NCI-H446 treated with DMSO at 0.1 percent for 48 hours (cell line): ENCODE measurements at places on chromosomes 16 and 17.

GRCh38 chr17:81179861-81180260 is 13.8 kb upstream of the AATK start:
- no peak for DNase-seq

GRCh38 chr16:75063549-75064088 is 53.0 kb downstream of the LDHD start:
- DNase-seq = no peak

- no peak for DNase-seq
Measured at GRCh38 chr17:28261219-28261618, 57.8 kb upstream of the TMEM97 start.

GRCh38 chr17:62614142-62614541 is 13.3 kb upstream of the MRC2 start:
- DNase-seq = peak; percentile 40

- no peak for DNase-seq
Measured at GRCh38 chr16:53865494-53865863, 161.5 kb downstream of the FTO start.

DNA sequence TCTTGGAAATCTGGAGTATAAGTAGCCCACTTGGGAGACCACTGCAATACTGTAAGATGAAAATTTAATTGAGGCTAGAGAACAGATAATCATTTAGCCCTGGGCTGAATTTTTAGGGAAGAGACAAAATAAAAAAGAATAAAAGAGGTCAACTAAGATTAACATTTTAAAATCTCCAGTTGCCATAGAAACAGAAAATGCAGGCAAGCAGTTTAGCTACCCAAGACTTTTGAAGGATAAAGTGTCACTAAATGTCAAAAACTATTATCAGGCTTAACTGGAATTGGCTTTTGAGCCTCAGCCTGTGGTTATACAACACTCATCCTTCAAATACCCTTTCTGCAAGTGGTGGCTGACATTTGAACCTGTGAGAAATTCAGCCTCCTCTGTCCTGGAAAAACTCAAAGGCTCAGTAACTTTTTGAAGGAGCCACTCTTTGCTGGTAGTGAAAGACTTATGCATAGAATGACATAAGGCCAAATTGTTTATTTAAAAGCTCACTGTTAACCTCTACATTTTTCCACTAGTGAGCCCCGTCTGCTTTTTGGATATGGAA is 220.7 kb upstream of the KCNJ16 start:
- no peak for DNase-seq

- DNase-seq = no peak
Measured at GRCh38 chr17:45288825-45289224, 26.9 kb upstream of the SPATA32 start.

GRCh38 chr16:30122604-30123160 is 338 bp downstream of the MAPK3 start:
- DNase-seq = no peak

DNA sequence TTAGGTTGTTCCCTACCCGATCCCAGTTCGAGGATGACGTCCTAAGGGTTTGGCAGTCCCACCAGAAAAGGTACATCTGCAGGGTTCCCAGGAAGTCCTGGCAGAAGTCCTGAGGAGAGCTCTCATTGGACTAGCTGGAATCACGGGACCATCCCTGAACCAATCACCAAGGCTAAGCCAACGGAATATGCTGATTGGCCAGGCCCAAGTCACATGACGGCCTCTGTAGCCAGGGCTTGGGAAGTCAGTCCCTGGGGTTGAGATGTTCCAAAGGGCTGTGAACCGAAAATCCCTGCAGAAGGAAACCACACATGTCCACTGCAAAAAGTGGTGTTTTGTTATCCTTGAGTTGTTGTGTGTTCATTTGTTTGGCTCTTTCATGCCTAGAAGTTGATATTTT is 68.2 kb upstream of the ZNF423 start:
- no peak for DNase-seq

DNA sequence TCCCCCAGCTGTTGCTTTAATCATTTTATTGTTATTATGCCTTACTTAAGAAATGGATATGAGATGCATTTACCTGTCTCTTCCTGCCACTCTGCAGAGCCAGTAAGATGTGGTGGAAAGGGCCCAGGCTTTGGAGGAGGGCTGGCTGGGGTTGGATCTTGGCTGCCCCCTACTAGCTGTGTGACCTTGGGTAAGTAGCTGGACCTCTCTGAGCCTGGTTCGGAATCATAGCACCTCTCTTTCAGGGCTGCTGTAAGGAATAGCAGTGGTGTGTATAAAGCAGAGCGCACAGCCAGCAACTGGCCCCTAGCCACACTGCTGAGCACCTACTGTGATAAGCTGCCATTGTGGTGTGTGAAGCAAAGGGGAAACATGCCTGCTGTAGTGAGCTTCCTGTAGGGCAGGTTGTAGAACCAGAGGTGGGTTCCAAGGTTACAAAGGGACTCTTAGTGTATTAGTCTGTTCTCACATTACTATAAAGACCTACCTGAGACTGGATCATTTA is 23.9 kb downstream of the MAPT start:
- DNase-seq = no peak

- DNase-seq = no peak
Measured at GRCh38 chr16:14354561-14355351, 275.3 kb downstream of the PARN start.

DNA sequence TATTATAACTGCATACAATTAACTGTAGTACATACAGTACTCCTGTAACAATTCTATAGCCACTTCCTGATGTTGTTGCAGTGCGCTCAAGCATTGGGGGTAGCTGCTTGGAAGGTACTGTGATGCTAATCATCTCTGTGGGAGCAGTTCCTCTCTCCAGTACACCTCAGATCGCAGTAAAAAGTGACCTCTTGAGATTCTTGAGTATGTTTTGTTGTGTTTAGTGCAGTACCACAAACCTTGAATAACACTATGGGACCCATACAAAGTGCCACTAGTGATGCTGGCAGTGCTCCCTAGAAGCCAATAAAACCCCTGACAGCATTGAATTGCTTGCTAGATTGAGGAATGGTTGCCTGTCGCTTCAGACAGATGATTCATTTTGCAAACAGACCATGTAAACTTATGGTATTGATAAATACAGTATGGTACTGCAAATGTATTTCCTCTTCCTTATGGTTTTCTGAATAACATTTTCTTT is 193.0 kb downstream of the SPECC1 start:
- no peak for DNase-seq

GRCh38 chr17:5861246-5861645 is 208.9 kb upstream of the WSCD1 start:
- no peak for DNase-seq

DNA sequence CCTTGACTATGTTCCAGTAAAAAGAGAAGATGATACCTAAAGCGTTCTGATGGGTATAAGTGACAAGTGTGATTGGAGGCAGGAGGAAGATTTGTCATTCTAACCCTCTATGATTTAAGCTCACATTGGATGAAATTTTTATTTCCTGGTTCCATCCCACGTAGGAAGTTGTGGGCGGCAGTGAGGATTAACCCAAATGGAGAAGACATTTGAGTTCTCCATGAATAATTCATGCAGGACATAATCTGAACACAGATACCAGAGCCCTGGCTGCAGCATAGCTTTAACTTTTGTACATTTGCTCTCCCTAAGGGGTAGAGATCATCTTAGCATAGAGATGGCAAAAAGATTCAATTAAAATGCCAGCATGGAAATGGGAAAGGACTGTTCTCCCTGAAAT is 146.3 kb downstream of the SLC39A11 start:
- DNase-seq = no peak

DNA sequence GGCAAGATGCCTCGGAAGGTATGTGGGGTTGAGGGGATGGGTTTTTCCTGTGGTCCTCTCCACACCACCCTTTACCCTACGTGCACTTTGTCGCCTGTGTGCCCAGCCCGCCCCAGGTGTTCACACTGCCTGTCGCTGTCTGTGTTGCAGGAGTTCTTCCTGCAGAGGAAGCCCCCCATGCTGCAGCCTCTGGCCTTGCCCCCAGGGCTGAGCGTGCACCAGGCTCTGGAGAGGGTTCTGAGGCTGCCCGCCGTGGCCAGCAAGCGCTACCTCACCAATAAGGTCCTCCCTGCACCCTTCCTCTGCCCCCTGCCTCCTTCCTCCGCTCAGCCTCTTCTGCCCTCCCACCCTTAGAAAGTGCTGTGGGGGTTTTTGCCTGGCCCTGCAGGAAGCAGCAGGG is 15.2 kb downstream of the PFAS start:
- DNase-seq = no peak

GRCh38 chr17:74543891-74544760 is 1.8 kb downstream of the CD300C start:
- no peak for DNase-seq

- DNase-seq = no peak
Measured at GRCh38 chr16:29963021-29963743, 1.3 kb downstream of the TMEM219 start.

- no peak for DNase-seq
Measured at GRCh38 chr16:65202461-65202860, 80.6 kb upstream of the CDH11 start.

DNA sequence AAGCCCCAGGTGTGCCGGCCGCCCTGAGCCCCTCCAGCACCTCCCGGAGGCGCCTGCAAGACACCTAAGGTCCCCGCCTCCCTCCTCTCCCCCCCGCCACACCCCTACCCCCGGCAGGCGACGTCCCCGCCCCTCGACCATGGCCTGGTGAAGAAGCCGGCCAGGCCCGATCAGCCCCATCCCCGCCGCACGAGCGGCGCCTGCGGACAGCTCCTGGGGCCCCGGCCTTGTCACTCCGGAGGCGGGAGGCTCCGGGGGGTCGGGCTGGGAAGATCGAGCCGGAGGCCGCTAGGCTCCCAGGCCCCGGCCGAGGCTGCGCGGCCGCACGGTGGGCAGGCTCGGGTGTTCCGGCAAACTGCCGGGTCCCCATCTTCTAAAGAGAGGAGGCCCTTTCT is 405 bp upstream of the ACE start:
- no peak for DNase-seq

GRCh38 chr16:21190599-21190998 is 20.8 kb downstream of the ZP2 start:
- no peak for DNase-seq

GRCh38 chr17:28499364-28499664 is 6.8 kb upstream of the FOXN1 start:
- no peak for DNase-seq

DNA sequence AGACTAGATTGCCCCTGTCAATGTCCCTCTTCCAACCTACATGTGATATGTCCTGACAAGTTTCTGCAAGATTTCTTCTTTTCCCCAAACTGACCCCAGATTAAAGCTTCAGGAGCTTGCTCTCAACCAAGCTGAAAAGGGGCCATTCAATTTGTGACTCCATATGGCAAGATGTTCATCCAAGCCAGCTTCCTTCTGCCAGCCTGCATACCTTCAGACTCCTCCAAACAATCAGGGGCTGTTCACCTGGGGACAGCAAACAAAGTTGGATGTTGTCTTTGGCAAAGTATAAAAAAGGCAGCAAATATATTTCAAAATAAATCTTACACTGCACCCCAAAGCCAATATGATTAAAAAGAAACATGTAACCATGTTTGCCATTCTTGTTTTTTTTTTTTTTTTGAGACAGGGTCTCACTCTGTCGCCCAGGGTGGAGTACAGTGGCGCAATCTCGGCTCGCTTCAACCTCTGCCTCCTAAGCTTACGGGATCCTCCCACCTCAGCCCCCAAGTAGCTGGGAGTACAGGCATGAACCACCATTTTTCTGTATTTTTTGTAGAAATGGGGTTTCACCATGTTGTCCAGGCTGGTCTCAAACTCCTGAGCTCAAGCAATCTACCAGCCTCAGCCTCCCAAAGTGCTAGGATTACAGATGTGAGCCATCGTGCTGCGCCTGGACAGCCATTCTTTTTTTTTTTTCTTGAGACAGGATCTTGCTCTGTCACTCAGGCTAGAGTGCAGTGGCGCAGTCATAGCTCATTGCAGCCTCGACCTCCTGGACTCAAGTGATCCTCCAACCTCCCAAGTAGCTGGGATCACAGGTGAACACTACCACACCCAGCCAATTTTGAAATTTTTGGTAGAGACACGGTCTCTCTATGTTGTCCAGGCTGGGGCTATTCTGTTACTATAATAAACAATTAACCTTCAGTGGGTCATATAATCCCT is 50.0 kb upstream of the AKAP1 start:
- DNase-seq = no peak
